ENCODE measurements at places on chromosomes 13 and 19.

DNA sequence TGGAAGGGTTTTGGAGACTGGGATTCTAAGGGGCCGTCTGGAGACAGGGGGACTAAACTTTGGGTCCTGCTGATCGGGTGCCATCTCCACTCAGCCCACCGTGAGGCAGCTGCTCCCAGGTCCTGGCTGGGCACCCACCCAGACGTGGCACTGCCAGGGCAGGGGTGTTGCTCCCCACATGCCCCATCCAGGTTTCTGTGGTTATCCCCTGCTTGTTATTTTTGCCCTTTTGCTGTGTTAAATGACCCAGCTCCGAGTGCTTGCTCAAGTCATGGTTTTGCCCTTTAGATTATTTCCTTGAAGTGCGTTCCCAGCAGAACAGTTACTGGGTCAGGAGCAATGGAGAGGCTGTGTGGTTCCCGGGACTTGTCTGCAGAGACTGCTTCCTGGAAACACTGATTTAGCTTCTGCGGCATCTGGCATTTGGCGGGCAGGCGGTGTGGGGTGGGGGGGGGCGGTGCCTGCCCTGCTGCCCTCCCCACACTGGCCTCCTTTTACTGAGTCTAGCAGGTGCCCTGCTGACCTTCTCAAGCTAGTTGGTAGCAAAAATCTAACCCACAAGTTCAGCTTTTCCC lies 1.9 kb downstream of the RAB11B start:
- DNase-seq: no peak

GRCh38 chr13:99075268-99076191 lies 97.7 kb upstream of the DOCK9 start:
- no peak for DNase-seq

GRCh38 chr13:40776681-40777165 lies 5.7 kb upstream of the MRPS31 start:
- DNase-seq: no peak

DNA sequence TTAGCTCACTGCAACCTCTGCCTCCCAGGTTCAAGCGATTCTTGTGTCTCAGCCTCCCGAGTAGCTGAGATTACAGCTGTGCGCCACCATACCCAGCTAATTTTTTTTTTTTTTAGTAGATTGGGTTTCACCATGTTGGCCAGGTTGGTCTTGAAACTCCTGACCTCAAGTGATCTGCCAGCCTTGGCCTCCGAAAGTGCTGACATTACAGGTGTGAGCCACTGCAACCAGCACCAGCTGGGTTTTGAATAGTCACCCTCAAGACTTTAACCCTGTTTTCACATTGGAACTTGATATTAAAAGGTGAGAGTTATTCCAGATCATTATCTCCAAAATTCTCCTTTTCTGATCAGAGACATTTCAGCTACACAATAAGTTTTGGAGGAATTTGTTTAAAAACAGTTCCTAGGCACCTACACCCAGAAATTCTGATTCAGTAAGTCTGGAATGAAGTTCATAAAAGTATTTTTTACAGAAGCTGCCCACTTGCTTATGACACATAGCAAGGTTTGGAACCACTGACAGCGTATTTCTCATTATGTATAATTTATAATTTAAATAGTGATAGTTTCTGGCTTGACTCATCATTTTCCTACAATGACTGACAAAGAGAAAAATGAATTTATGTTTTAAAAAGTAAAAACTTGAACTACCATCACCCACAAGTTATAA lies 417.3 kb downstream of the DIAPH3 start:
- no peak for DNase-seq

- DNase-seq: peak; percentile 65
Measured at GRCh38 chr19:40365613-40366401, 17.3 kb downstream of the PLD3 start.

GRCh38 chr13:70253834-70254233 lies 145.6 kb upstream of the KLHL1 start:
- DNase-seq: no peak

- no peak for DNase-seq
Measured at GRCh38 chr19:40147338-40147692, 43.9 kb upstream of the MAP3K10 start.
